Progenitor cell of endocrine pancreas (in vitro differentiated cells): ENCODE measurements at places on chromosomes 5 and 9. TPM values are rescaled to one million over a fixed set of nuclear protein-coding genes. Genes with fewer than 3 reads are reported as not detected.

DNA sequence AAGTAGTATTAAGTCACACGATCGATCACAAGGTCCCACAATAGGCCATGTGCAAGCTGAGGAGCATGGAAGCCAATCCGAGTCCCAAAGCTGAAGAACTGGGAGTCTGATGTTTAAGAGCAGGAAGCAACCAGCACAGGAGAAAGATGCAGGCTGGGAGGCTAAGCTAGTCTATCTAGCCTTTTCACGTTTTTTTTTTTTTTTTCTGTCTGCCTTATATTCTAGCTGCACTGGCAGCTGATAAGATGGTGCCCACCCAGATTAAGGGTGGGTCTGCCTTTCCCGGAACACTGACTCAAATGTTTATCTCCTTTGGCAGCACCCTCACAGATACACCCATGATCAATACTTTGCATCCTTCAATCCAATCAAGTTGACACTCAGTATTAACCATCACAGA is 6.5 kb downstream of the PPIP5K2 start:
- no peak for DNase-seq
- peaks cover 2% of the 10 kb centered on the region for H3K36me3 ChIP-seq
- no peak overlapping the region for H3K27ac ChIP-seq
- H3K4me3 ChIP-seq, result no peak overlapping the region
- peaks cover 8% of the 10 kb centered on the region for H3K4me1 ChIP-seq

DNA sequence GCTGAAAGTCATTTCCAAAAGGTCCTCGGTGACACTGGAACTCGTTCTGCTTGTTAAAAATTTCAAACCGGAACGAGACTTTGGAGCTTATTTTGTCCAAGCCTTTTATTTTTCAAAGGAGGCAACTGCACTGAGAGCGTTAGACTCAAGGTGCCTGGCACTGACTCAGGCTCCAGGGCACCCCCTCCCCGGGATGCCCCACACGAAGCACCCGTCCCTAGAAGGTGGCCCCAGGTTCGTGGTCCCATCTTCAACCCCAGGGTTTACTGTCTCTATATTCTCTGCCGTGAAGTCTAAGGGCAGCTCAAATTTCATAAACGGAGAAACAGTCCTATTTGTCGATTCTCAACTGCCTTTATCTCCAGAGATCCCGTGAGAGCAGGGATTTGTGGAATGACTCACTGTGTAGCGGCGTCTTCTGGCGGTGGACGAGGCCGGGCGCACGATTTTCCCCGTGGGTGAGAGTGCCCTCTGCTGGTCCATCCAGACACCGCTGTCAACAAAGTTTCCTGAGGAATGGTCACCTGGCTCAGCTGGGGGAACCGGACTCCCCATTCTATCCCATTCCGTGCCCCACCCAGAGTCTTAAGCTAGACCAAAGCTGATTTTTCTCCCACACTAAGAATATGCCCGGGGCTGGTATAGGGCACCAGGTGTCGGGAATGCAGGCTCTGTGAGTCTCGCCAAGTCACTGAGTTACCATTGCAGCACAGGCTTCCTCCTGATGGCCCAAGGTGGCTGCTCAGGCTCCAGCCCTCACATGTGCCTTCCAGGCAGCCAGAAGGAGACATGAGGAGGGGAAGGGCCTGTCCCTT is 27.1 kb upstream of the SLC6A19 start:
- H3K27me3 ChIP-seq, result no peaks in the 10 kb centered on the region
- no peaks in the 10 kb centered on the region for H3K4me1 ChIP-seq
- H3K36me3 ChIP-seq, result no peaks in the 10 kb centered on the region
- H3K27ac ChIP-seq, result no peak overlapping the region

DNA sequence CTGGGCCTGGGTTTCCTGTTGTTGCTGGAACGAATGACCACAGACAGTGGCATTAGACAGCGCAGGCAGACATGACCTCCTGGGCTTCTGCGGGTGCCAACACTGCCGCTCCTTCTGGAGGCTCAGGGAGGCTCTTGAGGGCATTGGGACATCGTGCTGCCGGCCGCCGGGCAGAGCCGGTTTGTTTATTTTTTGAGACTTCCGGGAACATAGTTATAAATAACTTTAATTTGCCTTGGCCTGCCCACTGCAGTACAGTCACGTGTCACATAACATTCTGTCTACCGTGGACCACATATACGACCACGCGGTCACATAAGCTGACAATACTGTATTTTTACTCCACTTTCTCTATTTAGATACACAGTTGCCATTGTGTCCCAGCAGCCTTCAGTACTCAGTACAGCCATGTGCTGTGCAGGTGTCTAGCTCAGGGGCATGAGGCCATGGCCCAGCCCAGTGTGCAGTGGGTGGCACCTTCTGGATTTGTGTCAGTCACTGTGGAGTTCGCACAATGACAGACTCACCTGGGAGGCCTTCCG is 8.2 kb upstream of the TOR4A start:
- no peaks in the 10 kb centered on the region for H3K4me1 ChIP-seq
- no peaks in the 10 kb centered on the region for H3K27me3 ChIP-seq
- peaks cover 18% of the 10 kb centered on the region for H3K36me3 ChIP-seq
- H3K4me3 ChIP-seq, result no peak overlapping the region

CDH9 gene
- total RNA-seq, result not detected in 2 replicates

GRCh38 chr9:78828521-78828920 is 531.6 kb downstream of the PSAT1 start:
- no peak for DNase-seq
- no peaks in the 10 kb centered on the region for H3K4me1 ChIP-seq
- no peak overlapping the region for H3K4me3 ChIP-seq
- peaks cover 2% of the 10 kb centered on the region for H3K27me3 ChIP-seq

DNA sequence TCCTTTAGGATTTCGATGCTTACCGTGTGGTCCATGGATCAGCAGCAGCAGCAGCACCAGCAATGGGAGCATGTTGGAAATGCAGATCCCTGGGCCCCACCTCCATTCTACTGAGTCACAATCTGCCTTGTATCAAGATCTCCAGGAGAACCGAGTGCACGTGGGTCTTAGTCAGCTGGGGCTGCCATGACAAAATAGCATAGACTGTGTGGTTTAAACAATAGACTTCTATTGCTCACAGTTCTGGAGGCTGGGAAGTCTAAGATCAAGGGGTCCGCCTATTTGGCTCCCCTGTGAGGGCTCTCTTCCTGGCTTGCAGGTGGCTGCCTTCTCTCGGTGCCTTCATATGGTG is 1.3 kb upstream of the PROP1 start:
- H3K27me3 ChIP-seq, result peaks cover 34% of the 10 kb centered on the region
- H3K36me3 ChIP-seq, result no peaks in the 10 kb centered on the region
- H3K4me1 ChIP-seq, result no peaks in the 10 kb centered on the region
- H3K27ac ChIP-seq, result no peak overlapping the region
- no peak for DNase-seq
- no peak overlapping the region for H3K4me3 ChIP-seq

DNA sequence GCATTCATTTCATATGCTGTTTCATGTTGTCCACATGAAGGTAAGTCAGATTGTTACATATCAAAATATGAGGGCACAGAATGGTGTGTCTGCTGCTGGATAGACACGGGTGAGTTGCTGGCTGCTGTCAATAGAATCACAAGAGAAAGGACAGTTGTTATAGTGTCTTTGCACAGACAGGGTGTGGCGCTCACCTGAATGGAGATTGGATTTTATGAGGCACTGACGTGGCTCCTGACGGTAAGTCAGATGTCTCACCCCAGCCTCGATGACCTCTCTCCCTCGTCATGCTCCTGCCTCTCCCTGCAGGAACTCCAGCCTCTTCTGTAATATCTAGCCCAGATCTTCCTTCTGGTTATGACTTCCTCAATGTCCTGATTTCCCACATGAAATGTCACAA is 75.4 kb upstream of the SELENOP start:
- no peak for DNase-seq
- H3K36me3 ChIP-seq, result no peaks in the 10 kb centered on the region
- H3K27me3 ChIP-seq, result no peaks in the 10 kb centered on the region
- H3K4me1 ChIP-seq, result peaks cover 2% of the 10 kb centered on the region
- no peak overlapping the region for H3K27ac ChIP-seq
- no peak overlapping the region for H3K4me3 ChIP-seq

DNA sequence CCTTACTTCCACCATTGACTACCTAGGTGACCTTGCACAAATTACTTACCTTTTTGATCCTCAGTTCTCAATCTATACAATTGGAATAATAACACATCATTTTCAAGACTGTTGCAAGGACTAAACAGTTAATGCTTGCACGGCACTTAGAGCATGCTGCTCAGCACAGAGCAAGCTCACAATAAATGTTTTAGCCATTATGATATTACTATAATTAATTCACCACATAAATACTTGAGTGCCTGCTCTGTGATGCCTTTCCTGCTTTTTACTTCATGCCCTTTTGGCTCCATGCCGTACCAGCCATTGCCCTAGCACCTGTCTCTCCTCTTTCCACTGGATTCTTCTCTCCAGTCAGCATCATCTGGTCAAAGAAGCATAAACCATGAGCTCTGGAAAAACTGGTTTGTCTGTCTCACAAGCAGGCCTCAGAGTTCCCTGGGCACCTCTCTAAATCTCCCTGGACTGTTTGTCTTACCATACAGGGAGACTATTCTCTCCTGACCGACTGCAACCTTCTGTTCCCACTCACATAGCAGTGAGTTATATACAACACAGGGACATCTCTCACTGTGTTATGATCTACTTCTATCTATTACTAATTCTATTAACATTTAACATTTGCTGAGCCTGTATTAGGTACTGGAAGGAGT is 260.4 kb upstream of the ADRA1B start:
- H3K4me1 ChIP-seq, result no peaks in the 10 kb centered on the region
- no peak overlapping the region for H3K4me3 ChIP-seq
- no peak overlapping the region for H3K27ac ChIP-seq
- no peaks in the 10 kb centered on the region for H3K27me3 ChIP-seq
- no peaks in the 10 kb centered on the region for H3K36me3 ChIP-seq

MARCHF11 gene
- not detected in 2 replicates for total RNA-seq

GRCh38 chr5:132446621-132447020 is 44.0 kb downstream of the IRF1 start:
- no peak for DNase-seq
- H3K4me1 ChIP-seq, result peaks cover 11% of the 10 kb centered on the region
- no peak overlapping the region for H3K27ac ChIP-seq
- no peaks in the 10 kb centered on the region for H3K36me3 ChIP-seq
- peaks cover 5% of the 10 kb centered on the region for H3K27me3 ChIP-seq
- no peak overlapping the region for H3K4me3 ChIP-seq

SARDH gene
- total RNA-seq, result 4.2 and 5.1 TPM in 2 replicates

- peaks cover 1% of the 10 kb centered on the region for H3K36me3 ChIP-seq
- H3K4me1 ChIP-seq, result no peaks in the 10 kb centered on the region
- H3K4me3 ChIP-seq, result no peak overlapping the region
Observed at GRCh38 chr9:36151316-36152210, 15.0 kb downstream of the GLIPR2 start.

CDH6 gene
- 132 and 173 TPM in 2 replicates for total RNA-seq

DNA sequence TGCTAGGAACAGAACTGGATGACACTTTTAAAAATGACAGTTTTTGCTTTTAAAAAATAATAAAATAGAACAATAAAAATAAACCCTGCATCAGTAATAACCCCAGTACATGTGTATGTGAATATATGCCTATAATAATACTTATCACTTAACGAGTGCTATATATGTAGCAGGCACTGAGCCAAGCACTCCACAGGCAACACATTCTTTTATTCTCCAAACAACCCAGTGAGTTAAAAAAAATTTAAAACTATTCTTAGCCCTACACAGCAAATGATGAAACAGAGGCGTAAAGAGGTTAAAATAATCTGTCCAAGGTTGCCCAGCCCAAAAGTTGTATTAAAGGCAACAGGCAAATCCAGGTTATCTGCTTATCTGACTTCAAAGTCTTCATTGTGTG is 124.5 kb upstream of the SMIM23 start:
- no peaks in the 10 kb centered on the region for H3K27me3 ChIP-seq
- H3K27ac ChIP-seq, result no peak overlapping the region
- no peak for DNase-seq
- H3K4me3 ChIP-seq, result no peak overlapping the region
- H3K4me1 ChIP-seq, result no peaks in the 10 kb centered on the region
- no peaks in the 10 kb centered on the region for H3K36me3 ChIP-seq

DNA sequence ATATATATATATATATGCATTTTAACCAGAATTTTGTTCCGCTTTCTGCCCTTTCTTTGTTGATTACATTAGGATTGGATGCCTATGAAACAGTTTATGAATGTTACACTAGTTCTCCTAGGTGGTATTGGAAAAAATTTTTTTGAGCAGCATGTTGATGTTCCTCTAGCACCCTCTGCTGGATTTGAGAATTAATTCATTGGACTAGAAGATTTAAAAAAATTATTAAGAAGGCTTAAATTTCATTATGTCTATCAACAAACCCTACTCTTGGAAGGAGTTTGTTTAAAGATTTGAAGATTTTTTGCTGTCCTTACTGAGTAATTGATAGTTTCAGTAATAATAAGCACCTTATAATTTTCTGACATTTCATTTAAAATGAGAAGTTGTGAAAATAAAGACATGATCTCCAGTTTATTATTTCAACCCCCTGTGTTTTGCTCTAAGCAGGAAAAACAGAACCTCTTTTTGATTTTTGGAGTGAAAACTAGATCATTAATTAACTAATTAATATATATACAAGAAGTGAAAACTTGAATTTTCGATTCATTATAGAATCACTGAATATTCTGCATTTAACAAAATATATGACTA is 89.6 kb downstream of the CCDC171 start:
- no peak overlapping the region for H3K27ac ChIP-seq
- no peak overlapping the region for H3K4me3 ChIP-seq
- peaks cover 3% of the 10 kb centered on the region for H3K36me3 ChIP-seq
- H3K27me3 ChIP-seq, result no peaks in the 10 kb centered on the region

DNA sequence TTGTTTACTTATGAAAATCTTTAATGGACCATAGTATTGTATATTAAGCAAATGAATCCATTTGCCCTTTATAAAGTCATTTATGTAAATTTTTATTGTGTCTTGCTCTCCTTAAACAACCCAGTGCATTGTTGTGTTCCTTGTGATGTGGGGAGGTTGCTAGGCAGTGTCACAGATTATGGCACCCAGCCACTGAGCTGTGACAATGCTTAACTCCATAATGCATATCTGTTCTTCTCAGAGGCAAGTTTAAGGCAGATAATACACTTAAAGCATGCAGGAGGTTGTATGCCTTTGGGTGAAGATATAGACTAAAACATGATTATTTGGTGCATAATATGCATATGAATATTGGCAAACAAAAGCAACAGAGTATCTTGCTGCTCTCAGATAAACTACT is 269.6 kb upstream of the RIOK2 start:
- no peak overlapping the region for H3K27ac ChIP-seq
- DNase-seq, result no peak
- no peaks in the 10 kb centered on the region for H3K4me1 ChIP-seq

GRCh38 chr5:24245821-24246220 is 399.0 kb downstream of the CDH10 start:
- peaks cover 2% of the 10 kb centered on the region for H3K4me1 ChIP-seq
- H3K27me3 ChIP-seq, result no peaks in the 10 kb centered on the region
- H3K36me3 ChIP-seq, result no peaks in the 10 kb centered on the region

DNA sequence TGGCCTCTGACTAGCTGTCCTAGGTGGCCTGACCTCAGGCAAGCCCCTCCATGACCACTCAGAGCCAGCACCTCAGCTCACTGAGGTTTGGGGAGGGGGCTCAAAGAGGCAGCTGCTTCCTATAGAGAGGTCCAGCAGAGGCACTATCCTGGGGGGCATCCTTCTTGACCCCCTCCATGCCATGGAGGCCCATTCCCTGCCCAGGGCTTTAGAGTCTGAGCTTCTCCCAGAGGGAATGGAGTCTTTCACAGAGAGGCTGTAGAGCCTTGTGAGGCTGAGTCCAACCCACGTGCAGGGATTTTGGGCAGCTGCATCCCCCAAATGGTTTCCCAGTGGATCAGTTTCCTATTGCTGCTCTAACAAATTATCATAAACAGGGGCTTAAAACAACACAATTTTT is 16.9 kb downstream of the IRF1 start:
- no peak overlapping the region for H3K27ac ChIP-seq
- no peak for DNase-seq
- H3K4me1 ChIP-seq, result peaks cover 6% of the 10 kb centered on the region
- H3K36me3 ChIP-seq, result no peaks in the 10 kb centered on the region
- no peaks in the 10 kb centered on the region for H3K27me3 ChIP-seq
